ENCODE measurements at places on chromosomes 16 and 17.

DNA sequence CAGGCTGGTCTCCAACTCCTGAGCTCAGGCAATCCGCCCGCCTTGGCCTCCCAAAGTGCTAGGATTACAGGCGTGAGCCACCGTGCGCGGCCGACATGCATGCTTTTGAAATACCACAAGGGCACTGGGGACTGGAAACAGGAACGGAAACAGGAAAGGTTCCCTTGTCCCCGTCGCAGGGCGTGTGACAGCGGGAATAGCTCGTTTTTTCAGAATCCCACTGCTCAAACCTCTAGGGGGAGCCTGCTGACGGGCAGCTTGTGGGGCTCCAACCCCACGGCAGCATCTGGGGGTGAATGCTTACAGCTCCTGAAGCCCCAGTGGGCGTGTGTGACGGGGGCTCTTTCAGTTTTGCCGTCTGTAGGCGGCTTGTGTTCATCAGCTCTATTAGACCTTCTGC, 18.8 kb upstream of the ASGR2 start:
- DNase-seq, result no peak

- DNase-seq, result no peak
These were observed 10.7 kb downstream of the ANKRD40 start for GRCh38 chr17:50697062-50697461.

- no peak for DNase-seq
These were observed 1.6 kb upstream of the SOCS7 start for GRCh38 chr17:38350035-38350434.

GRCh38 chr17:77863814-77864161, 94.7 kb upstream of the TNRC6C start:
- DNase-seq, result peak; percentile 42

GRCh38 chr16:5056352-5056751, 9.4 kb downstream of the C16orf89 start:
- DNase-seq, result peak; percentile 42

DNA sequence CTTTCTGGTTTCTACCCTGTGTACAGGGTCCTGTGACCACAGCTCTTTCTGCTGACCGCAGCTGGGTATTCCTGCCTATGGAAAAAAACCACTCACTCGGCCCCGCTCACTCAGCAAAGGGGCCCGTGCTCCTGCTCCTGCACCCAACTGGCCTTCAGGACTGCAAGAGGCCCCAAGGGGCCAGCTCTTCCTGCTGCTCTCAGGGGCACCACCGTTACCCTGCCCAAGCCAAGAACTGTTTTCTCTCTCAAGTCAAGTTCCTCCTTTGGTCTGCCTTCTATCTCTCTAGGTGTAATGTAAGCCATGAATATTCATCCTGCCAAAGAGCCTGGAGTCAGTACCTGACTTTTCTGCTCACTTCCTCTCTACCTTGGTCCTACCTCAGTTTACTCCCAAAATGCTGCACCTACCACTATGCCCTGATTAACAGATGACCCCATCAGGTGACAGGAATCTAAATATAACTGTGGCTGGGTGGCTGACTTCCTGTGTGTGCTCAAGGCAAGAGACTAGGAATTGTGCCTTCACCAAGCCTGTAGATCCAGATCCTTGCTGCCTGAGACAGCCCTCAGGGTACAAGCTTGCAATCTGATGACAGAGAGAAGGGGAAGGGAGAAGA, 20.4 kb upstream of the SCIMP start:
- no peak for DNase-seq

DNA sequence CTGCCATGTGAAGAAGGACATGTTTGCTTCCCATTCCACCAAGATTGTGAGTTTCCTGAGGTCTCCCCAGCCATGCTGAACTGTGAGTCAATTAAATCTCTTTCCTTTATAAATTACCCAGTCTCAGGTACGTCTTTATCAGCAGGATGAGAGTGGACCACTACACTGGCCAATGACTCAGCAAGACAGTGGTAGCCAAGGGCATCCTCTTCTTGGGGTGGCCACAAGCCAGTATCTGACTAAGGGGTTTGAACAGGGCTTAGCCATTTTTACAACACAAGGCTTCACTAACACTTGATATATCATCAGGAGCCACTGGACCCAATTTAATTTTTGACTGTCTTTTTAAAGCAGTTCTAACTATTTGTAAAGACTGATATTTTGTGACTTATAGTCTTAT, 21.1 kb upstream of the KRT24 start:
- DNase-seq, result no peak

GRCh38 chr17:52134641-52135040, 23.9 kb downstream of the CA10 start:
- DNase-seq, result no peak

DNA sequence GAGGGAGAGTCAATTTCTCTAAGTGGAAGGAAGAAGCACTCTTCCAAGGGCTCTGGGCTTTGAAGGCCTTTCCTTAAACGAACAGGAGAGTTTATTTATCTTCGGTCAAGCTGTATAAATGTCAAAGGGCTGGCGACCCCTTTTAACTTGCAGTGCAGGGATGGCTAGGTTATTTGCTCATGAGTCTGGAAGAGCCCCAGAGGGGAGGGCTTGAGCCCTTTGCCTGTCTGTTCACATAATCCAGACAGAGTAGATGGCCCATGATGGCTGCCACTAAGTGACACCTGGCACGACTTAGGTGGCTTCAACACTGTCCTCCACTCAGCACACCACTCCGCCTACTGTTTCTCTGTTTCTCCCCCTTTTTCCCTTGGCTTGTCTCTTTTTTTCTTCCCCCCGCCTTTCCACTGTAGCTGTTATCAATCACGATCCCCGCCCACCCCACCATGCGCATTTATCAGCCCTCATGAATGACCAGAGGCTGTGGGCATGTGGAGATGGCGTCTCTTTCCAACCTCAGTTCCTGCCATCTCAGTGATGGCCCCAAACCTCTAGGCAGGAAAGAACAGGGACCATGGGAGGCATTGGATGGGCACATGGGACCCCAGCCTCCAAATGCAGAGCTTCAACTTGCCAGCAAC, 408.7 kb upstream of the TNRC6C start:
- DNase-seq, result no peak

DNA sequence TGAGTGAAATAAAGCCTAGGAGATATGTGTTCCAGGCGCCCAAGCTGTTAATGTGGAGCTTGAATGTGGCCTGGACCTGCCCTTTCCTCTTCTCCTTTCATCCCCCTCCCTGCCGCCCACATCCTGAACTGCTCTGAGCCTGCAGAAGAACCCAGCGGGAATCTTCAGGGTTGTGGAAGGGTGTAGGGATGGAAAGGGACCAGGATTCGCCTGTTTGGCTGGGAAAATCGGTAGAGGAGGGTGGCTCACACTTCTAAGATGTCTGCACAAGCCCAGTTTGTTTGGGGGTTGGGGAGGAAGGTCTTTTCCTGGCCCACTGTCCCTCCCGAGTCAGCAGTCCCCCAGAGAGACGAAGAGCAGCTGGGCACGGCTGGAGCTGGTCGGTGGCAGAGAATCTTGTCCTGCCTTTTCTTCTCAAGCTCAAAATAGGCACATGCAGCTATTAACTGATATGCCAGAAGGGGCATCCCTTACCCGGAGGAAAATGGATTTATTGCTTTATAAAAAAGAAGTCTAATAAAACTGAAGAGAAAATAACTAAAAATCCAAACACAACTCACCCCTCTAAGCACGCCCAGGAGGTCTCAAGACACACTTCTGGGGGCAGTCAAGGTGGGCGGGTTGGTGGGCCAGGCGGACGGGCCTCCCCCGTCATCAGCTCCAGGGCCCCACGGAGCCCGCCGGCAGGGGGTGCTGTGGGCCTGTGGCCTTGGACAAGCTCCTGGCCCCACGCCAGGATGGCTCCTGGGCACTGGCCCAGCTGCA, 11.5 kb upstream of the PITPNA start:
- peak; percentile 93 for DNase-seq

DNA sequence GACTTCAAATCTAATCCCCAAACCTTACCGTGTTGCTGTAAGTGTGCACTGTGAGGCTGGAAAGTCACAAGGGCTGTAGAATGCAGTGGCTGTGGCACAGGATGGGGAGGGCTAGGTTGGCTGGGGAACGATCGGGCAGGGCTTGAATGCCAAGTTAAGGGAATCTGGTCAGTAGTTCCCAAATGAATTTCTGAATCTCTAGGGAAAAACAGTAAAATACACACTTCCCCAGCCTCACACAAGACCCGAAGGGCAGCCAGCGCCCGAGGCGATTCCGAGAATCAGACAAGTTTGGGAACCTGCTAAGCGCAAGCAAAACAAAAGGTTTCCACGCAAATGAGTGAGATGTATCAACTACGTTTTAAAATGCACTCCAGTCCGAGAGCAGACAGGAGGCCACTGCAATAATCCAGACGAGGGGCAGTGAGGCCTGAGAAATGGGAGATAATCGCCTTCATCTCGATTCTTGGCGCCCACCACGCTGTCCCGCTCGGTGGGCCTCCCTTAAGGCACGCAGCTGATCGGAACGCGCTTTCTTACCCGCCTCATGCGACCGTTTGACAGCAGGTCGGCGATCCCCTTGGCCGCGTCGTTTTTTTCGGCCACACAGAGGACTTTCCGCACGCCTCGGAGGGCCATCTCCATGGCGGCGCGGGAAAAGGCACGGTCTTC, 599 bp downstream of the TOP3A start:
- peak; percentile 29 for DNase-seq

GRCh38 chr17:50275279-50275678, 1.0 kb downstream of the TMEM92 start:
- DNase-seq, result no peak

DNA sequence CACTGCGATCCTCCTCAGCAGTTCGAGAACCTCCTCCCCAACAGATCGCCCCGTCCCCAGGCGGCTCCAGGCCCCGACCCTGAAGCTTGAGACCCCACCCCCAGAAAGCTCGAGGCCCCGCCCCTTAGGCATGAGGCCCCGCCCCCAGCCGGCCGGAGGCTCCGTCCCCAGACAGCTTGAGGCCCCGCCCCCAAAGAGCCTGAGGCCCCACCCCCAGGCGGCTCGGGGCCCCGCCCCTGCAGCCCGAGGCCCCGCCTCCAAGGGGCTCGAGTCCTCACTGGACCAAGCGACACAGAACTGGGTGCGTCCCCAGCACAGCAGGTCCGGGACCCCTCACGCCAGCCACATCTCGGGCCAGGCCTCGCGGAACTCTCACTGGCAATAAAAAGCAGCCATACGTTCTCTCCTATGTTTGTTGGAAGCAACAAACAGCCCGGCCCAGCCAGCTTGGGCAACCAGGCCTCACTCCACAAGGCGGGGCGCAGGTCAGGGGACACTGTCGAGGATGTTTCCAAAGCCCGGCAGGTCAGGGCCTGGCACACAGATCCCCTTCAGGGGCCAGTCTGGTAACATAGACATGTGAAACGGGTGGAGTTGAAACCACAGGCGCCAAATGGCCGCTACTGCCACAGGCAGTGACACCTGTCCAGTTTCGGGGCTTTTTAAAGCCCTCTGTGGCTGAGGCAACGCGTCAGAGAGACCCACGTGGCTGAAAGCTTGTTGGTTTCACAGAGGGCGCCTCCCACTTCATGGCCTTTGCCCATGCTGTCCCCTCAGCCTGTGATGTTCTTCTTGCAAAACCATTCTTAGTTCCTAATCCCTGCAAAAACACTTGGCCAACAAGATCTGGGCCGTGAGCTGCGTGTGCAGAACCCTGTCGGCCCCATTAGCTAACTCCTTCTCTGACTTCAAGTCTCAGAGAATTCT, 224.2 kb downstream of the PARN start:
- DNase-seq, result no peak

DNA sequence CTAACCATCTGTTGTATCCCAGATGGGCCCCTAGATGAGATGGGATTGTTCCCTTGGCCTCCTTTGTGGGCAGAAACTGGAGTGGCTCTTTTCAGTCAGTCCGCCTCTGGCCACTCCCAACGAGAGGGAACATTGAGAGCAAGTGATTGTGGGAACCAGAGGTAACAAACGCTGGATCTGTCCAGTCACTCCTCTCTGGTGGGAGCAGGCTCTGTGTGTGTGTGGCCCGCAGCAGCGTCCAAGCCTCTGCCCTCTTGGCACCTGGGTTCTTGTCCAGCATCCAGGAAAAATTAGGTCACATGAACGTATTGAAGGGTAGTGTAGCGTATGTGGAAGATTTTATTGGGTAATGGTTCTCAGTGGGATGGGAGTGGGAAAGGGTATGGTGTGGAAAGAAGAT, 101.9 kb upstream of the COX10 start:
- DNase-seq, result no peak

- no peak for DNase-seq
These were observed 19.0 kb upstream of the NBR1 start for GRCh38 chr17:43151880-43152456.

DNA sequence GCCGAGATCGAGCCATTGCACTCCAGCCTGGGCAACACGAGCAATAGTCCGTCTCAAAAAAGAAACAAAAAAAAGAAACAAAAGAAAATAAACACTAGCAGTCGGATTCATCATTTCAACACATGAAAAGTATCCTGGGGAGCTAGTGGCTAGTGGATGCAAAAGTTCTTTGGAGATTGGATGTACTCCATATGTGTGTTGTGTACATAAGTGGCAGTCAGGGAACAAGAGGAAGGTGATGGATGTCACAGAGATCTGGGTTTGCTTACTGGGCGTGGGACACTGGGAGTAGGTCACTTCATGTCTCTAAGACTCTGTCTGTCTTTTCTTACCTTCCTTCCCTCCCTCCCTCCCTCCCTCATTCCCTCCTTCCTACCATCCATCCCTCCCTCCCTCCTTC, 35.4 kb downstream of the MRC2 start:
- DNase-seq, result no peak

DNA sequence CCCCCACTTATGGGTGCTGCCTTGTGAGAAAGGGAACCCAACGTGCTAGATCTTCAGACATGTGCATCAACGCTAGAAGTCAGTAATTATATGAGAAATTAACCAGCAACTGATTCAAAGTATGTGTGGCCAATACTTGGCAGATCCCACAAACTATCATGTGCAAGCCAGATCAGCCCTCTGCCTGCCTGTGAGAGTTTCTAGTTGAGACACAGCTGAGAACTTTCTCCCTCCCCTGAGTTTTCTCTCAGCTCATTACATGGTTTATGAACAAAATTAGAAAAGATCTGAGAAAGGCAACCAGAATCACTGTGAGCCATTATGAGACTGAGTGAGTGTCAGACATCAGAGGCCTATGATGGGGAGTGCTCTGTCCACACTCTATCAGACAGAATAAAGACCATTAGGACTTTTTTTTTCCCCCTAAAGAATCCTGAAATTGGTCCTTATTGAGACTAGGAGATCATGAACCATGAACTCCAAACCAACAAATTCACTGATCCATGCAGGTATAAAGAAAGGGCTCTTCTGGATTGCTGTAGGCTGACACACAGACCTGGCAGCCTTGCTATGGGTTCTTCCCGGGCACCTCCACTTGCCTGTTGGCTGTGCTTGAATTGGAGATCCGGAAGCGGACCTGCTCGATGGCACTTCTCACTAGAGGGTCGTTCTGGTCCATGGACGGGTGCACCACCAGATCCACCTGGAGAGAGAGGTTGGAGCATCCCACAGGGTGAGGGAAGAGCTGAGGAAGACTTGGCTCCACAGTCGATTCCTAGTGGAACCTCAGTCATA, 51.5 kb downstream of the GTF3C1 start:
- no peak for DNase-seq

DNA sequence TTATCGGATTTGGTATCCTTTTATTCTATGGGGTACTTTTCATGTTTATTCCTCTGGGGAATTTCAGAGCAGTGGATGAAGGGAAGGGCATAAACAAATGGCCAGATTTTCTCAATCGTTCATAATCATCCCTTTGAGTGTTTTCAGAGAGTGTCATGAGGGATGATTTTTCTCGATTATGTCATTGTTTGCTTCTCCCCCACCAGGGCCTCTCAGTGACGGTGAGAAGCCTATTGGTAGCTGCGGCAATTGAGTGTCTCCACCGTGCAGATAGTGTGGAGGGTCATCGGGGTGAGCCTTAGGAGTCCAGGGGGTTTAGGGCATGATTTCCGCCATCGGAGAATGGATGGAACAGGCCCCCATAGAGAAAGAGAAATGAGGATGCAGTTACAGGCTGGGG, 57.2 kb downstream of the USP43 start:
- DNase-seq, result no peak

GRCh38 chr17:74063439-74063838, 140.0 kb upstream of the RPL38 start:
- no peak for DNase-seq

Data from cardiac muscle cell (in vitro differentiated cells and primary cell).